Mesothelial cell of epicardium (in vitro differentiated cells): ENCODE measurements at places on chromosomes 7 and 10.
A peak's percentile ranks its signal among the peaks of the same experiment; 100 is the strongest.

GRCh38 chr7:12827920-12828319, 140.5 kb downstream of the ARL4A start:
- H3K4me3 ChIP-seq: no peak overlapping the region
- H3K27me3 ChIP-seq: no peaks in the 10 kb centered on the region
- peaks cover 9% of the 10 kb centered on the region for H3K4me1 ChIP-seq
- peaks cover 5% of the 10 kb centered on the region for H3K36me3 ChIP-seq
- no peak overlapping the region for H3K27ac ChIP-seq

- H3K27me3 ChIP-seq: no peaks in the 10 kb centered on the region
- H3K4me1 ChIP-seq: no peaks in the 10 kb centered on the region
- H3K36me3 ChIP-seq: no peaks in the 10 kb centered on the region
- no peak for DNase-seq
Observed at GRCh38 chr7:123823898-123824753, 20.8 kb upstream of the HYAL4 start.

GRCh38 chr10:30231071-30231652, 117.9 kb downstream of the MTPAP start:
- H3K27me3 ChIP-seq: no peaks in the 10 kb centered on the region
- no peak overlapping the region for H3K4me3 ChIP-seq
- no peaks in the 10 kb centered on the region for H3K36me3 ChIP-seq
- H3K27ac ChIP-seq: no peak overlapping the region

DNA sequence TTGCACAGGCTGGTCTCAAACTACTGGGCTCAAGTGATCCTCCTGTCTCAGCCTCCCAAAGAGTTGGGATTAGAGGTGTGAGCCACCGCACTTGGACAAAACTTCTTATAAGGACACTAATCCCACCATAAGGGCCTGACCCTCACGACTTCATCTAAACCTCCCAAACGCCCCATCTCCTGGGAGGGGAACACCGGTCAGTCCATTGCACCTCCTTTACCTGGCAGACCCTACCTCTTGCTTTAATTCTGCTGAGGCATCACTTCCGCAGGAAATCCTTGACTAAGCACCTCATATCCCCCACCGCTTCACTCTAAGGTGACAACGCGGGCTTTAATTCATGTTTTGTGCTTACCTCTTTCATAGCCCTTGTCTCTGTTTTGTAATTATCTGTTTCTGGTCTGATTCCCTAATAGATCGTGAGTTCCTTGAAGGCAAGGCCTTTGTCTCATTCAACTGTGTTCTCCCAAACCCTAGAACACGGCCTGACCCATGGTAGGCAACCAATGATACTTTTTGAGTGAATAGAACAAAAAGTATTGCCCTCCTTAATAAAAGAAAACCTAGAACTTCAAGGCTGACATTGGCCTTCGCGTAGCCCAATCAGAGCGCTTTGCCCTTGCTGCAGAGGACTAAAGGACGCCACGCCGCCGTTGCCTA, 481 bp upstream of the ZNF862 start:
- peaks cover 18% of the 10 kb centered on the region for H3K4me1 ChIP-seq
- no peak overlapping the region for H3K27ac ChIP-seq
- H3K27me3 ChIP-seq: peaks cover 35% of the 10 kb centered on the region
- H3K36me3 ChIP-seq: no peaks in the 10 kb centered on the region
- DNase-seq: no peak
- H3K4me3 ChIP-seq: peak overlapping the region; percentile 76

DNA sequence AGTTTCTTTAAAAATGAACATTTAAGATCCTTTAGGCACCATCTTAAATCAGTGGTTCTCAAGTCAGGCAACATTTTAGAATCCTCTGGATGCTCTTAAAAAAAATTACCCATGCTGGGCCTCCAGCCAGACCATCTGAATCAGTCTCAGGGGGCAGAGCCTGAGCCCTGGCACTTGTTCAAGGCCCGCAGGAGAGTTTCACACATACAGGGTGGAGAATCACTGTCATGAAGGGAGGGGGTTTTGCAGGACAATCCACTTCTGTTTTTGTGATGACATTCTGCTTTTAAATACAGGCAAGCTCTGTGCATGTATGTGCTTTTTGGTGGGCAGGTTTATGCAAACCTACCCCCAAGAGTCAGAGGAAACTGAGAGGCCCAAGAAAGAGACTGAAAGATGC, 268.6 kb downstream of the SEC23IP start:
- DNase-seq: no peak
- H3K4me1 ChIP-seq: no peaks in the 10 kb centered on the region
- H3K27ac ChIP-seq: no peak overlapping the region
